Memory B cell (primary cell): ENCODE measurements at places on chromosomes 3 and 15.

DNA sequence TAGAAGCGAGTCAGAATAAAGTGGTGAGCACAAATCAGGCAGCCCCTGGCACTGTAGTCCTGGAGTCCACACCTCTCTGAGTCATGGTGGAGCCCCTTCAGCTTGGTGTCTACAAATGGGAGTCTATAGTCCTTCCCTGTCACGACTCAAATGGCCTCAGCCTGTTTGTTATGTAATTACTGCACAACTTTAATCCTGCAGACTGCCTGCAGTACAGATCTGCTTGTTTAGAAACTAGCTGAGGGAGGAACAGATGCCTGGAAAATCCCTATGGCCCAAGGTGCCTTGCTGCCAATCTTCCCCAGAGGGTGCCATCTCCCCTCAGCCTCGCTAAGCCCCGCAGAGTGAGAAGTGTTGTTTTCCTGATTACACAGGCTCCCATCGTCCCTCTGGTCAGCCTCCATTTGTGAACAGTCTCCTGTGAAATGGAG is 3.9 kb upstream of the CXCR6 start:
- DNase-seq = no peak

GRCh38 chr3:160921020-160921635 is 165.1 kb downstream of the PPM1L start:
- no peak for DNase-seq

DNA sequence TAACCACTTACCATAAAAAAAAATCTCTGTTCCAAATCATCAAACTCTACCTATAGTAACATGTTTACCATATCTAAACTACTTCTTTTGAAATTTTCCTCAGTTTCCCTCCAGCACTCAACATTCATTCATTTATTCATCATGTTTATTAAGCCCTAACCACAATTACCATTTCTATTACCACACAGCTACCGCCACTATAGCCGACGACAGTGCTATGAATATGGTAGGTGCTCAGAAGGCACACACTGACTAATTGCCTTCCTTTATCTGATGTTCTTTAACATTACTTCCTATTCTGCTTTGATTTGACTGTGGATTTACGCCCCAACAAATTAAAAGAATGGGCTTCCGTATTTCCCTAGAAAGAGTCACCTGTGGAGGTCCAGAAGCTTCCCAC is 43.9 kb downstream of the GUCA1C start:
- DNase-seq = no peak

DNA sequence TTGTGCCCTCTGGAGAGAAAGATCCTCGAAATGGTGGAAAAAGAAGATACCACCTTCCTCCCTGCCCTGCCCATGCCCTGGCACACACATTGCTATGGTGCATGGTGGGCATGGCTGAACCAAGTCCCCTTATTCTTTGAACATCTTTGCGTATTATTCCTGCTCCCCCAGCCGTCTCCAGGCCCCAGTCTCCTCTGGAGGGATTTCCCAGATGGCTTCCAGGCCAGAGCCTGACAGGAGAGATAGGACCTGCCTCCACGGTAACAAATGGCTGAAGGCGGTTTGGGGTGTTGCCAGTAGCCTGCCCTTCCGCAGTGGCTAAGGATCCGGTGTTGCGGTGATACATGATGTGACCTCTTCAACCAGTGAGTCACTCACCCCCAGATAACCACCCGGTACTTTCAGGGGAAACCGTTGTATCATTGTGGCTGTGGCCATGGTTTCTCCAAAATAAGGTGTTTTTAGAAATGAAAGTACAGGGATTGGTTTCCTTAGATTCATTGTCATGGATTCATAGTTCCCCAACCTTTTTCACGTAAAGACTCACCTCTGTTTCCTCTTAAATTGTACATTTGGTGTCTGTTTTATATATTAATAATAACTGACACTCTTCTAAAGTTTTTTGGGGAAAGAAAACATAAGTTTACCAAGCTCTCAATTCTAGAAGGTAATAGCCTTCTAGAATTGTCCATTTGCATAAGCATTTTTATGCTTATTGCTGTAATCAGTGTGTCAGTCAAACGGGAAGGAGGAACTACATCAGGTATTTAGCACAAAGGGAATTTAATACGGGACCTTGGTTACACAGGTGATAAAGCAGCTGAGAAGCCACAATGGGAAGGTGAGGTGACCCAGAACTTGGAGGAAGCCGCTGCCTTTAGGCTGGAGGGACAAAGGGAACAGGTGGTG is 25.9 kb downstream of the SMAD3 start:
- DNase-seq = peak; percentile 59

DNA sequence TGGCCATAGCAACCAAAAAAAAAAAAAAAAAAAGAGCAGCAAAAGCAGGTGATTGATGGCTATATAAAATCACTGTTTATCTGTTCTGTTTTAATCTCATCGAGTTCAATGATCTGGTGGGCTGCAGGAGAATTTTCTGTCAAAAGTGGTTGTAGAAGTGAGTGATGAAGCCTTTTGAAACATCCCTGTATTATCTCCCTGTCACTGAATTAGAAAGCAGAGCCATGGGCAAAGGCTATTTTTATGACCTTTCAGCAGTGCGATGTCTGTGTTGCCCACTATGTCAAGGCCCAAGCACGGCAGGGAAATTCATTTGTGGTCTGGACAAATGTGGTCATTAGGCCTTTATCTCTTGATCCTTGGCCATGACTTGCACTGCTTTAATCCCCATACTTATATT is 59.9 kb downstream of the OTOL1 start:
- DNase-seq = no peak

DNA sequence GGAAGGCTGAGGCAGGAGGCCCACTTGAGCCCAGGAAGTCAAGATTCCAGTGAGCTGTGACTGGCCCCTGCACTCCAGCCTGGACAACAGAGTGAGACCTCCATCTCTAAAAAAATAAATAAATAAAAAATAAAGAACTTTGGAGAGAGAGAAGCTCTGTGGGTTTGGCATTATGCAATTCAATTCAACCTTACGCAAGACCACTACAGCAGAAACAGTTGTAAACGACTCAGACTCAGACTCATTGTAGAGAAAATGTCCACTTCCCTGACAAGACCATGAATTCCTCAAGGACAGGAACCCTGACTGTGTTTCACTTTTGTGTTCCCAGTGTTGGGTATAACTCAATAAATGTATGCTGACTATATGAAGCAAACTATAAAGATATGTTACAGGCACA is 90.3 kb upstream of the C3orf80 start:
- no peak for DNase-seq

DNA sequence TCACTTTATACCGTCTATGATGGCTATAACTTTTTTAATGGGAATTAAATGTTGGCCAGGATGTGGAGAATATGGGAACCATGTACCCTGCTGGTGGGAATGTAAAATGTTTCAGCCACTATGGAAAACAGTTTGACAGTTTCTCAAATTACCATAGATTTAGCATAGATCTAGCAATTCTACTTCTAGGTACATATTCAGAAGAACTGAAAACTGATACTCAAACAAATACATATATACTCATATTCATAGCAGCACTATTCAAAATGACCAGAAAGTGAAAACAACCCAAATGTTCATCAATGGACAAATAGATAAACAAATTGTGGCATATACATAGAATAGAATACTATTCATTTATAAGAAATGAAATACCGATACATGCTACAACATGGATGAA is 539.4 kb downstream of the IGSF11 start:
- no peak for DNase-seq

DNA sequence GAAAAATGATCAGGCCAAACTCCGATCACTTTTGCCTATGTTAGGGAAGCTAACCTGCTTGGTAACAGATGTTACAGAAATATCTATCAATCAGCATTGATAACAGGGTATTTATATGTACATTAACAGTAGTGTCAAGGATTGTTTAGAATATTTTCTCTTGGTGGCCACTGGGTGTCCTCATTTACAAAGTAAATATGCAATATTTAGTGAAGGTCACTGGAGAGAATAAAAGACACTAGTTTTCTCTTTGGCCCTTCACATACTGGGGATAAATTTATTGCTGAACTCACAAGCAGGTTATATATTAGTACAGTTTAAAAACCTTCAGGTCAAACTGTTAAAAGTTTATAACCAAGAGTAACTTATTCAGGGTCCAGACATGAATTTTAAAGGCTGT is 69.0 kb downstream of the TIGIT start:
- DNase-seq = no peak

GRCh38 chr3:151439652-151440125 is 21.2 kb downstream of the IGSF10 start:
- peak; percentile 24 for DNase-seq

GRCh38 chr15:67660874-67661606 is 118.5 kb downstream of the MAP2K5 start:
- DNase-seq = no peak

DNA sequence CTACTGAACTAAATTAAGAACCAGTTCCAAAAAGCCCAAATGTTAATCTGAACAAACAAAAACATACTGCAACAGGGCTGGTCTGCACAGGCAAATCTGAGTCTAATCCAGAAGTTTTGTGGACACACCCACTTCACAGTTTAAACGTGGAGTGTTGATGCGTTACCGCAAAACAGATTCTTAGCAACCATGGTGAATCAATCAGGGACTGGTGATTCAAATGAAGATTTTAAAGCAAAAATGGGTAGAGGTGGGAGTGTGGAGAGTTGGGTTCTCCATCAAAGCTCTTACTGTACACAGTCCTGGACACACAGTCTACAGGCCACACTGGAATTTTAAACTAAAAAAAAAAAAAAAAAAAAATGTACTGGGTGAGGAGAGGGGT is 5.2 kb downstream of the ANXA2 start:
- DNase-seq = no peak

- no peak for DNase-seq
Measured at GRCh38 chr3:179194931-179195330, 46.8 kb downstream of the PIK3CA start.

DNA sequence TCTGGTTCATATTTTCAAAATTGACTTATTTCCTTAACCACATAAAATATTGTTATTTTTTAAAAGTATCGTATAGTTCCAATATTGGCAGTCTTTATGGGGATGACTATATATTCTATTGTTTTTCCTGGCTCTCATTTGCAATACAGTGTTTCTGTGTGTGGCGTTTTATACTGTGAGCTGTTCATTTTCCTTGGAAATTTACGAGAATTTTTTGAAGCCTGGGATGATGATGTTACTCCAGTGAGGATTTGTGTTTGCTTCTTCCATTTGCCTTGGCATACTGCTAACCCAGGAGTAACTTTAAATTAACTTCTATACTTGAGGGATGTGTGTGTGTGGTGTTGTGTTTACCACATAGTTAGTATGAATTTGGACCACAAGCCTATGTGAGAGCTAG is 95.2 kb downstream of the NR1D2 start:
- DNase-seq = no peak

DNA sequence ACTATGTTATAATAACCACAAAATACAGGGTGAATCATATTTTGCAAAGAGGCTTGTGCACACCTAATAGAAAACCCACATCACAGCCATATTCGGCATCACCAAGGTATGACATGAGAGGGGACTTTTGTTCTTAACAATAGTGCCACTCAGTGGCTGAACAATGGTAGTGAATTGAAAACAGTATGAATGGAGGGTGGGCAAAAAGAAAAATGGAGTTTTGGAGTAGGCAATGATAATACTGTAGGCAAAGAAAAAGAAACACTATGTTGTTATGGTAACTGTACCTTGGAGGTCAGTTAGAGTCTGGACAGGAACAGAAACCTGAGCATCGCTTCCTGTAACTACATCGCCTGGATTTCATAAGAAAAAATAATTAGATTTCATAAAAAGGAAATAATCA is 348.6 kb downstream of the PLCL2 start:
- peak; percentile 38 for DNase-seq

- no peak for DNase-seq
Measured at GRCh38 chr3:167938516-167938915, 157.2 kb downstream of the GOLIM4 start.

GRCh38 chr3:100538339-100538706 is 45.9 kb downstream of the TMEM45A start:
- no peak for DNase-seq

DNA sequence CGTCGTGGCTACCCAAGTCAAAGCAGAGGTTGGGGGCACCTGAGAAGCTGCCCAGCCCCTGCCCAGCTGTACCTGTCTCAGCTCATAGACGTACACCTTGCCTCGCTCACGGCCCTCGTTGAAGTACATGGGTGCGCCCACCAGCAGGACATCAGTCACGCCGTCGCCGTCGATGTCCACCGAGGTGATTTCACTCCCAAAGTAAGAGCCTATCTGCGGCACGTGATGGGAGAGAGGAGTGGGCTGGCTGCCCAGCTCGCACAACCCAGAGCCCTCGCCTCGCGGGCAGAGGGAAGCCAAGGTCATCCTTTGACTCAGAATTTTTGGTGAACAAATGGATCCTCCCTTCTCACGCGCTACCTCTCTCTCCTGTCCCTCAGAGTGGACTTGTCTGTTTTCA is 54.7 kb downstream of the FEM1B start:
- DNase-seq = no peak

DNA sequence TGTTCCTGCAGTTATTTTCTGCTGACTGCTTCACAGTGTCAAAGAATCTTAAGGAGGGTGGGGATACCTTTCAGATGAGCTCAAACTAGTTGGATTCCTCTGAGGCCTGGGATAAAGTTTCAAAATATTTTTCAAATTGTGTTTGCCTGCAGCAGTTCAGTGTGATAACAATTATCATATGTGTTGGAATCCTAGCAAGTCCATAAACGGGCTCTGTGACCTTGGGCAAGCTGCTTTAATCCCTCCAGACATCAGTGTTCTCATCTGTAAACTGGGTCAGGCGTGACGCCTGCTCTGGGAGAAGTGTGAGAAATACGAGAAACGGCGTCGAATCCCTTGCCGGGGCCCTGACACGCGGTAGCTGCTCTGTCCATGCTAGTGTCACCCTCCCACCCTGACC is 153.5 kb downstream of the UACA start:
- no peak for DNase-seq

GRCh38 chr15:84400820-84401219 is 165.2 kb downstream of the GOLGA6L4 start:
- DNase-seq = no peak

DNA sequence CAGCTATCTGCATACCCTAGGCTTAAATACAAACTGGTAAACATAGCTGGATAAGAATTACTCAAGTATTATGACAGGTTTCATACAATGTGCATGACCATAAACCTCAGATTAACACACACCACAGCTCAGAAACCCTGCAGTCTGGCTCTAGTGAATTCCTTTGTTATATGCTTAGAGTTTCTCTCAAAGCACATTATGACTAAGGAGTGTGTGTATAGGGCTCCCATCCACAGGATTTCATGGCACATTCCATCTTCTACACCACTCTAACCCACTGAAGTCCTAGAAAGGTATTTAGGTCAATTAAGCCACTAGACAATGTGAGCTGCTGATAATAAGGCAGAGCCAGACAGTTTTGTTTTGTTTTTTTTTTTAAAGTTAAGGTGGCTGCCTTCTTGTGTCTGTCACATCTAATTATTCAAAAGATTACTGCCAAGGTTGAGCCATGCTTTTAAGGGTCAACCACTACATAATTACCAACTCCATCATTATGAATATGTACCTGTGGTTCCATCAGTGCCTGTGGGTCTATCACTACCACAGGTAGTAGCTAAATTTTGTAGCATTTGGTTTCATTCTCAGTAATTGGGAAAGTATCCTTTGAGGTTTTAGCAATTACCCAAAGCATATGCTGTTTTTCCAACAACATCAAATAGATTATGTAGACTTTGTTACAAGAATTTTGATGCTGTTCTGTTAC is 107.0 kb downstream of the ALCAM start:
- no peak for DNase-seq
